NCI-H187 treated with DMSO at 0.1 percent for 48 hours (cell line): ENCODE measurements at places on chromosomes 13 and 19.

DNA sequence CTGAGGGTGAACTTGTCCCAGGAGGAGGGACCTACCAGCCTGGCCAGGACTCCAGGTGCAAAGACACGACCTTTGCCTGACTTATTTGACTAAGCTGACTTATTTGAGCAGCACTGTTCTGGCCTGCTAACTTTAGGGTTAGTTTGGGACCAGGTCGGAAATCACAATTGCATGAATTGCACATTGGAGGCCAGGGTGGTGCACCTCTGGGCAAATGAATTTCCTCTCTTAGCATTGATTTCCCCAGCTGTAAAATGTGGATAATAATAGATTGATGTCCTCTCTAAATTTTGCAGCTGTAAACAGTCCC is 1.4 kb upstream of the BST2 start:
- DNase-seq = no peak

DNA sequence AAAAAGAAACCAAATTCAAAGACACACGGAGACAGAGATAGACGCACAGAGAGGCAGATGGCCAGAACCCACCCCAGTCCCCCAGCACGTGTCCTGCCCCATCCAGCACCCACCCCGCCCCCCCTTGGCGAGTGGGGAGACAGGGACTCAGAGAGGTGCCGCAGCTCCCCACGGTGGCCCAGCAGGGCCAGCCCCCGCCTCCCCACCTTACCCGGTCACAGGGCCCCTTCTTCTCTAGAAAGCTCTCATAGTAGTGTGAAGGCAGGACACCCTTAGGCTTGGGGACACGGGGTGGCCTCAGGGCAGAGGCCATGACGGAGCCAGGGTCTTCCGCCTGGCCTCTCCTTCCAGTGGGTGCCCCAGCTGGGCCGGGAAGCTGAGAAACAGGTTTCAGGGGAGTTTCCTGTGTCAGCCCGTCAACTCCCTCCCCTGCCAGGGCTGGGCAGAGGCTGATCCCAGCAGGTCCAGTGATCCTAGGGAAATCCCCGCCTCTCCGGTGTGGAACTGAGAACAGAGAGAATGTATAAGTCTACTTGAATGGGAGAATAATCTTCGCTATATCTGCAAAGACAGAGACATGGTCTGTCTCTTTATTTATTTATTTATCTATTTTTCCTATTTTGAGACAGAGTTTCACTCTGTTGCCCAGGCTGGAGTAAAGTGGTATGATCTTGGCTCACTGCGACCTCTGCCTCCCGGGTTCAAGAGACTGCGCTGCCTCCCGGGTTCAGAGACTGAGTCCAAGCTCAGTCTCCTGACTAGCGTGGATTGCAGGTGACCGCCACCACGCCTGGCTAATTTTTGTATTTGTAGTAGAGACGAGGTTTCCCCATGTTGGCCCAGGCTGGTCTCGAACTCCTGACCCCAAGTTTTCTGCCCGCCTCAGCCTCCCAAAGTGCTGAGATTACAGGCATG is at the start of gene STAP2:
STAP2 (minus strand) TSS at position 387 of the 915 bp plus-strand sequence; CDS start at position 313, 74 bp downstream.
- DNase-seq = no peak

GRCh38 chr19:38900743-38901190 is 998 bp downstream of the NFKBIB start:
- DNase-seq = no peak

DNA sequence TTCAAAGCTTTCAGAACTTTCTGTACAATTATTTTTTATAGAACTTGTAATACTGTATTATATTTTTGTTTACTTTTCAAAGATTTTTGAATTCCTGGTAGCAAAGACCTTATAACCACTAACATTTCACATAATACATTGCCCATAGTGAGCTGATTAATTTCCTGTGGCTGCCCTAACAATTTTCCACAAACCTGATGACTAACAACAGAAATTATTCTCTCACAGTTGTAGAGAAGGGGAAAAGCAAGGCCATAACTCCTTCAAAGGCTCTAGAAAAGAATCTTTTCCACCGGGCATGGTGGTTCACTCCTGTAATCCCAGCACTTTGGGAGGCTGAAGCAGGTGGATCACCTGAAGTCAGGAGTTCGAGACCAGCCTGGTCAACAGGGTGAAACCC is 19.1 kb downstream of the KLF12 start:
- no peak for DNase-seq

- DNase-seq = no peak
These were observed 34.0 kb upstream of the USE1 start for GRCh38 chr19:17180997-17181702.

DNA sequence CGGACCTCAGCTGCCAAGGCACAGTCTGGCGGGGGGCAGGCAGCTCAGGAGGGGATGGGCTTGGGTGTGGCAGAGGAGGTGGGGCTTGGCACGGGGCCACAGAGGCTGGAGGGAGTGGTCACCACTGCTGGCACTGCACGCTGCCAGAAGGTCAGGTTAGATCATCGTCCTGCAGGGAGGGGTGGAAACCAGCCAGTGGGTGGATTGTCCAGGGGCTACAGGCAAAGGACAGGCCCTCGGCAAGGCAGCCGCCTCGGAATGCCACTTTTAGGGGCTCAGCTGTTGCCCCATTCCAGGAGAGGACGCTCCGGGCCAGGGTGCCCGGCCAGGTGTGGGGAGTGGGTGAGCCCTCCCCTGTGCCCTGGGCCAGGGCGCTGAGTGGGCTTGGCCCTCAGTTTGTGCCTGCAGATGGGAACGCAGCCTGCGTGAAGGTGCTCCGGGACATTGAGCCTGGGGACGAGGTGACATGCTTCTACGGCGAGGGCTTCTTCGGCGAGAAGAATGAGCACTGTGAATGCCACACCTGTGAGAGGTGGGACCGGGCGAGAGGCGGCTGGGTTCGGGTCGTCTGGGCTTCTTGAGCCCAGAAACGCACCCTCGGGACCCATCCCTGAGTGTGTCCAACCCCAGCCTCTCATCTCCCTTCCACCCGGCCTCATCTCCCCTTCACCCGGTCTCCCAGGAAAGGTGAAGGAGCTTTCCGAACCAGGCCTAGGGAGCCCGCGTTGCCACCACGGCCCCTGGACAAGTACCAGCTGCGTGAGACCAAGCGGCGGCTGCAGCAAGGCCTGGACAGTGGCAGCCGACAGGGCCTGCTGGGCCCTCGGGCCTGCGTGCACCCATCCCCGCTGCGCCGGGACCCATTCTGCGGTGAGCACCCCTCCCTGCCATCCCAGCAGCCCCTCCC is 6.4 kb downstream of the KMT5C start:
- no peak for DNase-seq

DNA sequence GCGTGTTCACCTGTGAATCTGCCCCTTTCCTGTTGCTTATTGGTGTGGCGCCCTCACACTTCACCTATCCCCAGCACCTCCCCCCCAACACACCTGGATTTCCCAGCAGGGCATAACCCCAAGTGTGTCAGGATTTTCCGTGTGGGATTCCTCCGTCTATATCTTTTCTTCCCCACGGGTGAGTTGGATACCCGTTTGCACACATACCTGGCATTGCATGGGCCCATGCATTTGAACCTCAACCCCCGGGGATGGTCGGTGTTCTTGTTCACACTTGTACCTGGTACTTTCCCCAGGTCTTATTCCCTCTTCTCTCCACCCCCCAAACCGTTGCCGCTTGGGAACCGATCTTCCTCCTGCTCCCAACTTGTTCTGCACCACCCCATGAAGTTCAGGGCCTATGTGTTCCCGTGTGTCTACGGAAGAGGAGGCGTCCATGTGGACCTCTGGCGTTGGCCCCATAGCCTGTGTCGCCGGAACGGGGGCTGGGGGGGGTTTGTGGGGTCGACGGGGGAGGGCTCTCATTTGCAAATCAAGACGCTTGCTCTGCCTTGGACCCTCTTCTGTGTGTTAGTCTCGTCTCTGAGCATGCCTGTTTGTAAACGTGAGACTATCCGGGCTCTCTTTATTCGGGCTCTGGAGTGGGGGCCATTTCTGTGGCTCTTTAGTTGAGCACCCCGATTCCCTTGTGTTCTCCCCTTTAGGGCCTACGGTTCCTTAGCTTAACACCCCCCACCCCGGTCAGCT is 1.7 kb downstream of the PRR12 start:
- no peak for DNase-seq

DNA sequence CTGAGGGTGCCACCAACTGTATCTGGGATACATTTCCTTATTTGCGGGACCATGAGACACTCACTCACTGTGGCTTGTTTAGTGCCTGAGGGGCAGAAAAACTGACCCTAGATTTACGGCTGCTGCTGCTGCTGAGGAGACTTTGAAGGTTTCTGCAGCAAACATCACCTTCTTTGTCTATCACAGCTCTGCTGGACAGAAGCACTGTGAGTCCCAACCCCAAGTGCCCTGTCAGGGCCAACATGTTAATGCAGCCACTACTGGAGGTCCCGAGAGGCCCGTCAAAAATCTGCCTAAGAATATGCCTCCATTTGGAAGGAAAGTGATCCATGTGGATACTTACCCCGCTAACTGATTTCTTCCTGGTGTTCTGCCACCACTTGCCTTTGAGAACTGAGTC is 37.3 kb upstream of the UBL3 start:
- no peak for DNase-seq

- DNase-seq = no peak
These were observed 11.8 kb upstream of the DIAPH3 start for GRCh38 chr13:60175571-60175970.

DNA sequence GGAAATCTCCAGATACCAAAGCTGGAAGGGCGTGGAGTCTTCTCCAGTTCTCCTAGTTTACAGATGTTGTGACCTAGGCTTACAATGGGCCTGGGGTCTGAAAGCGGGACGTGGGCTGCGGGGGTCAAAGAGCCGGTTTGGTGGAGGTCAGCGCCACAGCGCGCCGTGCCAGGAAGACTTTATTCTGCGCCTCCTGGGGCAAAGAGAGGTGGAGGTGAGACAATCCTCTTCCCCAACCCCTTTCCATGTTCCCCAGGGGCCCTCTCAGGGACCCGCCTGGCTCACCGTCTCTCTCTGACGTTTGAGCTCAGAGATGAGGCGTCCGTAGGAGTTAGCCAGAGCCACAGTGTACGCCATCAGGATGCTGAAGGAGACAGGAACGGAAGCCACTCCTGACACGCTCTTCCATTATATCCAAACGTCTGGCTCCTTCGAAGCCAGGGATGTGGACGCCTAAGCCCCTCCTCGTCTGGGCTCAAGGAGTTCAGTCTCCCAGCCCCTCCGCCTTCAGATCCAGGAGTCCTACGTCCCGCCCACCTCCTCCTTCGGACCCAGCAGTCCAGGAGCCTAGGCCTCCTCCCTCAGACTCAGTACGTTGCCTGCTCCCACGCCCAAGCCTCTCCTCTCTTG is 776 bp upstream of the LENG1 start:
- no peak for DNase-seq

GRCh38 chr19:13005861-13006370 is 10.6 kb downstream of the NFIX start:
- DNase-seq = no peak

GRCh38 chr13:23579896-23580683 is 9.9 kb downstream of the TNFRSF19 start:
- no peak for DNase-seq
